Head of caudate nucleus (tissue), 42 donors: ENCODE measurements at places on chromosomes 11 and 22.

DNA sequence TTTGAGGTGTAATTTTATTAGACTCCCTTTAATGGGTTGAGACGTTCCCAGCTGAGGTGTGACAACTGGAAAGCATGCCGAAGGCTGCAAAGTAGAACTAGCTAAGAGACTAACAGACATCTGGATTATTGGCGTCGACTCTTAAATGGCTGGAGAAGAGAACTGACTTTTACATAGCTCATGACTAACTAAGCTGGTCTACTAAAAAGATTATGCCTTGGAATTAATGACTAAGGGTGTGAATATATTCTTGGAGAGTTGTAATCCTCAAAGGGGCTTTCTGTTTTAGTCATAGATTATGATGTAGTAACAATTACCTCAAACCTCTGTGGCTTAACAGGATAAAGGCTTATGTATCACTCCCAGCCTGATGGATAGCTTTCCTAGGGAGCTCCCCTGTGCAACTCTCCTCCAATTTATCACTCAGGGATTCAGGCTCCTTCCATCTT, 39.5 kb upstream of the SLC5A12 start:
- no peak for DNase-seq

- no peak for DNase-seq
These were observed 297.3 kb downstream of the INSC start for GRCh38 chr11:15412054-15412453.

DNA sequence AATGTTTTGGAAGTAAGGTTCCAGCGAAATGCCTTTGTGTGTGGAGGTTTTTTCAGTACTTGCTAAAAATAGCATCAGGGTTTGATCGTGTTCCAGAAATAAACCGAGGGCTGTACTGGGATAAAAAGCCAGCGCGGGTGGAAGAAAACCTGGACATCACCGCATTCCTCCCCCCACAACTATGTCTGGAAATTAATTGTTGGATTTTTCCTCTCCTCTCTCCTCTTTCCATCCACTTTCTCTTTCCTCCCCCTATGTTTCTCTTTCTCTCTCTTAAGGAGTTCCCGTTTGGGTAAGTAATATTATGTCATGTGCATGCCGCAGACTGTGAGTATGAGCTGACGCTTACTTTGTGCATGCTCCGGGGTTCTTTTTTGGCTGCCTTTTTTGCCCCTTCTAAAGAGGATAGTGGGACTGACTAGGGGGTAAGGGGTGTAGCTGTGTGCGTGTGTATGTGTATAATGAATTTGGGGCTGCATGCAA, 104.2 kb upstream of the HSD17B12 start:
- DNase-seq, result no peak

DNA sequence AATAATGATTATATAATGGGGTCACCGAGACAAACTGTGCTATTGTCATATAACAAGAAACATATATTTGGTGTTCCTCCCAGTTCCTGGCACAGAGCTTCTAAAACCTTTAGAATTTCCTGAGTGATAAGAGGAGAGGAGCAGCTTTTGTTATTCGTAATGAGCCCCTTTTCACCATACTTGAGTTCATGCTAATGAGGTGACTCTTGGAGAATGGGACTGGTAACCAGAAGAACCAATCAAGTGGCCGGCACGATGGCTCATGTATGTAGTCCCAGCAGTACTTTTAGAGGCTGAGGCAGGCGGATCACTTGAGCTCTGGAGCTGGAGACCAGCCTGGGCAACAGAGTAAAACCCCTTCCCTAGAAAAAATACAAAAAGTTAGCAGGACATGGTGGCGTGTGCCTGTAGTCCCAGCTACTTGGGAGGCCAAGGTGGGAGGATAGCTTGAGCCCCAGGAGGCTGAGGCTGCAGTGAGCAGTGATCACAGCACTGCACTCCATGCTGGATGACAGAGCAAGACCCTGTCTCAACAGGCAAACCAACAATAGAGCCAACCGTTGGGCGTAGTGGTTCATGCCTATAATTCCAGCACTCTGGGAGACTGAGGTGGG, 62.7 kb upstream of the FTH1 start:
- no peak for DNase-seq

DNA sequence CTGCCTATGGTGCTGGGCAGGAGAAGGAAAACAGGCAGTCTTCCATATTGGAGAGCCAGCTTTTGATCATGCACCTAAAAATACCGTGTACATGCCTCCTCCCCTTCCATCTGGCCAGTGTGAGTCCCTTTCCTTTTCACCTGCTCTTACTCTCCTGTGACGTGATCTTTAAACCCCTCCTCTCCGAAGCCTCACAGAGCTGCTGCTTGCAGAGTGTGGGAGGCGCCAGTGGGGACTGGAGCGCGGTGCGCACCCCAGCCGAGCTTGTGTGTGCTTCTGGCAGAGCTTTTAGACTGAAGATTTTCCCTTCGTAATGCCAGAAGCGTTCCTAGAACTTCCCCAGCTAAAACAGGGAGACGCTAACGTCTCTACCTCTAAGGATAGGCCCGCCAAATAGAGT, 29.8 kb downstream of the MUC6 start:
- peak; percentile 82 for DNase-seq

- DNase-seq, result no peak
These were observed 41.8 kb upstream of the PRODH start for GRCh38 chr22:18977824-18978425.
